ENCODE measurements at places on chromosomes 11 and 22.

DNA sequence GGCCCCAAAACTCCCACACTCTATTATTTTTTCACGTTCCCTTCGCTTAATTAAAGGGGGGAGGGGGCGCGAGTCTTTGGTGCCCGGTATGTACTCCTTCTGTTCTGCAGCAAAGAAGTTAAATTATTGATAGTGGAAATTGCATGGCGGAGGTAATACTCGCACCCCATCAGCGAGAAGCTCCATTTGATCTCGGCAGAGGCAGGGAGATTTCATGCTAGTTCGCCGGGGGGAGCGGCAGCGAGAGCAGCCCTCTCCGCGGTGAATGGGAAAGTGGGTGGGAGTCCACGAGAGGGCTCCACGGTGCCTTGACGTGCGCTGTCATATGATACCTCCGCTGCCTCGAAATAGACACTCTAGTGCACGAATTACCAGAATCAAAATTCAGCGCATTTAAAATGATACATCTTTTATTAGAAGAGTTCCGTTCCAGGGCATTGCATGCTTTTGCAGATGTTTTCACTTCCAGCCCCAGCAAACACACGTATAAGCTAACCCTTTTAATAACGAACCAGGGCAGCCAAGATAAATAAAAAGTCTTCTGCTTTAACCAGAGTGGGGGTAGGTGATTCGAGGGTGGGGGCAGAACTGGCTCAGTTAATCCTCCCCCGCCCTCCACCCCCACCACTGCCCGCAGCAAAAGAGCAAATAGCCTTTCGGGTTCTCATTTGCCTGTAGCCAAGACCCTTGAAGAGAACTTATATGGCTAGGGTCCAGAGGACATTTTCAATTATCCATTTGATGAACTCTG is 1.3 kb upstream of the BDNF start:
- DNase-seq, result peak; percentile 83

- DNase-seq, result peak; percentile 75
Observed at GRCh38 chr11:76008474-76008873, 193.5 kb downstream of the UVRAG start.

- peak; percentile 92 for DNase-seq
Observed at GRCh38 chr22:25488244-25489020, 76.0 kb upstream of the GRK3 start.

GRCh38 chr11:13429836-13430235 is 33.2 kb downstream of the BTBD10 start:
- no peak for DNase-seq

DNA sequence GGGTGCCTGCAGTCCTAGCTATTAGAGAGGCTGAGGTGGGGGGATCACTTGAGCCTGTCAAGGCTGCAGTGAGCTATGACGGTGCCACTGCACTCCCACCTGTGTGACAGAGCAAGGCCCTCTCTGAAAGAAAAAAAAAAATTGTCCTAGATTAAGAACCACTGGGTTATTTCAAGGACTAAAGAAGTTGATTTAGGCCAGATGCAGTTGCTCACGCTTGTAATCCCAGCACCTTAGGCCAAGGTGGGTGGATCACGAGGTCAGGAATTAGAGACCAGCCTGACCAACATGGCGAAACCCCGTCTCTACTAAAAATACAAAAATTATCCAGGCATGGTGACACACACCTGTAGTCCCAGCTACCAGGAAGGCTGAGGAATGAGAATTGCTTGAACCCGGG is 129.0 kb downstream of the MRTFA start:
- no peak for DNase-seq

DNA sequence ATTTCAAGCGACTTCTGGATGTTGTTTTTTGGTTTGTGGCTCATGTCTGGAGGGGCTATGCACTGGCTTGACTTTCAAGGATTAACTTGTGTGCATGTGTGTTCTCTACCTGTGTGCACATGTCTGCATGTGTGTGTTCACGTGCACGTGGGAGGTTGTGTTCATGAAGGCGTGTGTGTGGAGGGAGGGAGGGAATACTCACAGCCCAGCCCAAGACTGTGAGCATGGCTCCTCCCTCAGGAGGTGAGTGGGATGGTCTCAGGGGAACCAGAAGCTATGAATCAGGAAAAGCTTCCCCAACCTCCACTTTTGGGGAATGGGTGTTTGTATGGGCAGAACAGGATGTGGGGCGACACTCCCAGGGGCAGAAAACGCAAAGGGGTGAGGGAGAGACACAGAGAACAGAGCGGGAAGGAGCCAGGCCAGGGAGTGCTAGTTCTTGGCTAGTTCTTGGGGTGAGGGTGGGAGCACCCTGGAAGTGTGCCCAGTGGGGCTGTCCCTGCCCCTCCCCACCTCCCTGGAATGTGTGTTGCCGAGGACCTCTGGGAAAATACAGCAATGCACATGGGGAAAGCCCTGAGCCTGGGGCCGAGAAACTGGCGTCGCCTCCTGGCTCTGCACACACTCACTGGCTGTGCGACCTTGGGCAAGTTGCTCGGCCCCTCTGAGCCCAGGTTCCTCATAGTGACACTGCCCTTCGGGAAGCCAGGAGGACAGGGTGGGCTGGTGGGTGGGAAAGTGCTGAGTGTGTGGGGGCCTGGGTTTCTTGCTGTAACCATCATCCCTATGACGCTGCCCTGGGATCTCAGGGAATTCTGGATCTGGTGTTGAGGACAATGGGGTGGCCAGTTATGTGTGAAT is 16.9 kb upstream of the ALX4 start:
- DNase-seq, result no peak

DNA sequence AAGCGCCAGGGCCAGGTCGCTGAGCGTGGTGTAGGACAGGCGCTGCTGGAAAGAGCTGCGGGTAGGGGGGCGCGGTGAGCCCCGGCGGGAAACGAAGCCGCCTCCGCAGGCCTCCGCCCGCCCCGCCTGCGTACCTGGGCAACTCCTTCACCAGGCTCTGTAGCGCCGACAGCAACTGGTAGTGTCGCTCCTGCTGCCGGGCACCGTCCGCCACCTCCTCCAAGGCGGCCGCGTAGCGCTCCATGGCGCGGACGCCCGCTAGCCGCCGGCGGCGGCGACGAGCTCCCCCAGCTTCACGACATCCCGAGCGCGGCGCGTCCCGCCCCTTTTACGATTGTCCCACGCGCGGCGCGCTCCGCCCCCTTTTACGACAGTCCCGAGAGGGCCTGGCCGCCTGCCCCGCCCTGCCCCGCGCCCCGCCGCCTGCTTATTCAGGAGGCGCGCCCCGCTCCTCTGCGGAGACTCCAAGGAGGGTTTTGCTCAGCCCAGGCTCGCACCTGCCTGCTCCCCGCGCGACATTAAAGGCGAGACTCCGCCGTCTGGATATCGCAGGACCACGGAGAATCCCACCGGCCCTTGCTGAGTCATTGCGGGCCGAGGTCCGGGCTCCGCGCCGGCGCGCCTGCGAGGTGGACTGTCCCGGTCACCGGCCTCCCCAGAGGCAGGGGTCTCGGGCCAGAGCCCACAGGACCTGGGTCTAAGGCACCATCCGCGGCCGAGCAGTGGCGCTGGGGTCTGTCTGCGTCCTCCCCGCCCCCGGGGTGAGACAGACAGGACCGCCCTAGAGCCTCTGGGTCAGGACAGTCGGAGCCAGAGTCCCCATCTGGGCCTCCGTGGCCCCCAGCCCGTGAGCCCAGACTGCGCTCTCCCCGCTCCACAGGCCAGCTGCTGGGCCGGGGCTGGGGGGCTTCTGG is at the start of gene DGCR6L:
Gene DGCR6L, minus strand, starts transcription at position 316 of the 914 bp plus-strand sequence. Its CDS starts 72 bp downstream, at position 244.
- DNase-seq, result peak; percentile 94

- DNase-seq, result peak; percentile 67
Observed at GRCh38 chr11:122697636-122698167, 42.2 kb downstream of the UBASH3B start.

GRCh38 chr11:78993802-78994430 is 419.3 kb upstream of the NARS2 start:
- DNase-seq, result no peak

- DNase-seq, result peak; percentile 44
Observed at GRCh38 chr11:125494974-125495725, 915 bp downstream of the FEZ1 start.

DNA sequence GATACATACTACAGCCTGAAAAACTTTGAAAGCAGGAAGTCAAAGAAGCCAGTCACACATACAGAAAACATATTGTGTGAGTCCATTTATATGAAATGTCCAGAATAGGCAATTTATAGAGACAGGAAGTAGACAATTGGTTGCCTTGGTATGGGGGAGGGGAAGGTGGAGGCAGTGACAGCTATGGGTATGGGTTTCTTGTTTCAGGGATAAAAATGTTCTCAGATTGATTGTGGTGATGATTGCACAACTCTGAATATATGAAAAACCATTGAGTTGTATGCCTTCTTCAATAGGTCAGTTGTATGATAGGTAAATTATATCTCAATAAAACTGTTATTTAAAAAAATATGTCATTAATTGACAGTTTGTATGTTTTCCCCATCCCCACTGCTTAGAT is 137.6 kb downstream of the SNX19 start:
- DNase-seq, result no peak

DNA sequence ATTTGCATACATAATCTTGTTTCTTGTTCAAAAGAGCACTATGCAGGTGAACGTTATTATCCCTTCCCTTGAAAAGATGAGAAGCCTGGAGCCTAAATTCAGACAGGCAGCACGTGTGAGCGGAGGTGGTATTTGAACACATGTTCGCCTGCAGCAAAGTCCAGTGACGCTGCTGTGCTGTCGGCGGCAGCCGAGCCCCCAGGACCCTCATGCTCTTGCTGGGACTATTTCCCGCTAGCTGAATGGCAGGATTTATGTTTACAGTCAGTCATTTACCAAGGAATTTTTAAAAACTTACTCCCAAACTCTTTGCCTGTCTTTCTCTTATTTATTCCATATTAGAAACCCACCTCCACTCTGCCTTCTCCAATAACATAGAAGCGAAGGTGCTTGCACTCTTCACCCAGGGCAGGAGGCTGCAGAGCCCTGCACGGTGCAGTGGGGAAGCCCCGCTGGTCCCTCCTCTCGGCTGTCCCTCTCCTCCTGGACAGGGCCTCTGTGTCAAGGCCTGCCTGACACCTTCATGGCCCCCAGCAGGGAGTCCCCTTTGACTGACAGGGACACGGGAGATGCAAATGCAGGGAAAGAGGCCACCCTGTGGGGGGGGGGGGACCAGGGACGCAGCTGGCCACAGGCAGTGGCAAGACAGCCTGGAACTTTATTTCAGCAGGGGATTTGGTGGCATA is 528.5 kb upstream of the B3GAT1 start:
- no peak for DNase-seq

DNA sequence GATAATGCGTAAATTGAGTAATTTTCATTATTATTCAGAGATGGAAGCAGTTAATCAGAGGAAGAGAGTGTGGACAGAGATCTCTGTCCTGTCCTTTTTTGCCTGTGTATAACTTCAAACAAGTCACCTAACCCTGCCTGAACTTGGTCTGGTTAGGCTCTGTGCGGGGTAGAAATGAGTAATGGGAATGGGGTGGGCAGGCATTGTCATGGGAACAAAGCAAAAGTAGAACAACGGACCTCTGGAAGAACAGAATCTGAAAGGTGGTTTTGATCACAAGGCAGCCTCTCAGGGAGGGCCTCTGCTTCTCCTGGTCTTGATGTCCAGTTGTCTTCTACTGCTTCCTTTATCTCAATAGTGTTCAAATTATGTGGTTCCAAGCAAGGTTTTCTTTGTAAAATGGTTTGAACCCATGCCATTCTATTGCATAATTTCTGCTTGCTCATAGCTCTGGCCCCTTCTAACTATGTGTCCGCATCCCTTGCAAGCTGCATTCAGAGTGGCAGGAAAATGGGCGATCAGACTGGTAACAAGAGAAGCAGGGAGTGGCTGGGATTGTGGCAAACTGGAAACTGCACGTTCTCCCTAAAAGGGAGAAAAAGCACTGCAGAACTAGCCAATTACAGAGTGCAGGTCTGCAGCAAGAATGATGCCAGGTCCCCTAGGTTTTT is 76.1 kb downstream of the PRR5L start:
- peak; percentile 89 for DNase-seq

DNA sequence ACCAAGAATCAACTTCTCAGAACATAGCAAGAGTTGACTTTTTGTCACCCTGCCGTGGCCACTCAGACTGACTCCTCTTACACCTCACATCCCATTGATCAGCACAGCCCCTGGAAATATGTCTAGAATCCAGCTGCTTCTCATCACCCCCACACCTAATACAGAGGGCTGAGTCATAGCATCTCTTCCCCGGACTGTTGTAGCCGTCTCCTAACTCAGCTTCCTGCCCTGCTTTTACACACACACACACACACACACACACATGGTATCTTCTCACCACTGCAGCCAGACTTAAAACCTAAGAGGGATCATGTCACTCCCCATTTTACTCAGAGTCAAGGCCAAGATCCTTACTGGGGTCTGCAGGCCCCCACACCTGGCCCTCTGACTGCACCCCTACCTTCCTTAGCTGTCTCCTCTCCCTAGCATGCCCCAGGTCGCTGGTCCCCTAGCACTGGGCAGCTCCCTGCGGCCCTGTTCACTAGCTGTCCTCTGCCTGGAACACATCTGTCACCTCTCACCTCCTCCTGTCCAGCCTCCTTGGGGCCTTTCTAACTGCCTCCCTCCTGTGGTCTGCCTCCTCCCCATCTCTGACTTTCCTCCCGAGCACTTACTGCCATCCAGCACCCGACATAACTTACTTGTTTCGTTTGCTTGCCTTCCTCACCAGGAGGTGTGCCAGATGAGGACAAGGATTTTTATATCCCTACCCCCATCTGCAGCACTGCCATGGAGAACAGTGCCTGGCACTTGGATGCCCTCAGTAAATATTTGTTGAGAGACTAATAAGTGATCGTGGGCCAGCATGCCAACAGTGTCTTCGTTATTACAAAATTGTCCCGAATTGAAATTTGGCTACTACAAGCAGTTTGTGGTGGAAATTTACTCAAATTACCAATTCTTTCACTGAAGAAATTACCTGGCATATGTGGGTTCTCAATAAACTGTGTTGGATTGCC is 61.9 kb downstream of the BMAL1 start:
- DNase-seq, result peak; percentile 88

- DNase-seq, result peak; percentile 28
Observed at GRCh38 chr22:18095101-18095805, 15.4 kb upstream of the TUBA8 start.

- no peak for DNase-seq
Observed at GRCh38 chr11:96620464-96621044, 230.7 kb downstream of the JRKL start.

DNA sequence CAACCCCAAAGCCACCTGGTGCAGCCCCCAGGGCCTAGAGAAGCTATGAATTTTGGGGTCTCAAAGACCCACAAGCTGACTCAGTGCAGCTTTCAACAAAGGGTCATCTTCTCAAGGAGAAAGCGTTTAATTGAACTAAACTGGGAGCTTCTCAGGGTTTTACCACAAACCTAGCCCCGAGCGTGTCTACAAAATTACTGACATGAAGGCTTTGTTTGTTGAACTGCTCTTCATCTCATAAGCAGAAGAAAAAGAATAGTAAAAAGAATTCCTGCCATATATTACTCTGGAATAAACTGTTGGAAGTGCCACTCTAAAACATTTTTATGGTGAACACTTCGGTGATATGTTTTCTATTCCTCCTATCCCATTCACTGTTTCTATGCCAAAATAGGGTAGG is 50.8 kb upstream of the INCENP start:
- no peak for DNase-seq

- no peak for DNase-seq
Observed at GRCh38 chr11:134372961-134373360, 39.1 kb downstream of the B3GAT1 start.

GRCh38 chr11:17077240-17077519 is 287 bp downstream of the RPS13 start:
- no peak for DNase-seq

GRCh38 chr11:112558691-112559090 is 298.0 kb upstream of the PLET1 start:
- peak; percentile 62 for DNase-seq

- DNase-seq, result no peak
Observed at GRCh38 chr11:128894286-128894681, 3.1 kb downstream of the KCNJ5 start.
